Common myeloid progenitor, CD34-positive (primary cell): ENCODE measurements at places on chromosomes 6 and 20.

DNA sequence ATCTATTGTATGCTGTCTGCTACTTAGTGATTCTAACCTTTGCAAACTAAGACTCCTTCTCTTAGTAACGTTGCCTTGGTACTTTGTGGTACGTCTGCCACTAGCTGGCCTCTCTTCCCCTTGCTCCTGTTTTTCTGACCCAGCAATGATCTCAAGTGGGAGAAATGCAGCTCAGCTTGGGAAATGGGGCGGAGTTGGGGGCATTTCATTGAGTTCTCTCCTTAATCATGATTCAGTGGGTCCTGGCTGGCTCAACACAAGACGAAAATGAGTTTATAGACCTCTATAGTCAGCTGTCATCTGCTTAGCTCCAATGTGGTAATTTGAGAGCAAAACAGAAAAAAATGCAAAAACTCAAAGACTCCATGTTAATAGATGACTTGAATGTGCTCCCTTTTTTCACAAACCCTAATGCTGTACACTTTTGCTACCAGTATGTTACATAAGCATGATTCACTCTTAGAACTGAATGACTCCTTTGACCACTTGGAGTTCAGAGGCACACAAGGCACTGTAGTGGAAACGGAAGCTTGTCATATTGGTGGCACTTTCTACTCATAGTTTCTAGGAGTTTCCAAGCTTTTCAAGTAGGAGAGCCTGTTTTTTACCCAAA lies 55.3 kb upstream of the SOX4 start:
- no peak for DNase-seq
- no peak overlapping the region for H3K4me3 ChIP-seq
- no peaks in the 10 kb centered on the region for H3K36me3 ChIP-seq
- no peaks in the 10 kb centered on the region for H3K27me3 ChIP-seq
- H3K27ac ChIP-seq, result no peak overlapping the region
- no peaks in the 10 kb centered on the region for H3K4me1 ChIP-seq

DNA sequence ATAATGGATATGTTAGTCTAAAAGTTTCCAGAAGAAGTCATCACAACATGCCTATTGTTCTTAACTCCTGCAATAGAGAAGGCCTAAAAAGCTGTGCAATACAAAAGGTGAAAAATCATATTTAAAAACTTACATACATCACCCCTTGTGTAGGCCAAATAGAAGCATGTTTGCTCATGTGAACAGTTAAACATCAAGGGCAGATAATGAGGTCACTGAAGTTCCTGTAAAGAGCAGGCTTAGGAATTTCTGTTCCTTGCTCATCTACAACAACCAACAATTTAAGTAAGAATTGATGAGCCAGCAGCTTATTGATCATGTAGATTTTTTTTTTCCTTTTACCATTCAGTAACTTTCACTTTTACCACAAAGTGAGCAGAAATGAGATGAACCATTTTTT lies 7.5 kb upstream of the NUP153 start:
- no peak overlapping the region for H3K4me3 ChIP-seq
- H3K4me1 ChIP-seq, result no peaks in the 10 kb centered on the region
- H3K27me3 ChIP-seq, result no peaks in the 10 kb centered on the region
- no peak for DNase-seq

DNA sequence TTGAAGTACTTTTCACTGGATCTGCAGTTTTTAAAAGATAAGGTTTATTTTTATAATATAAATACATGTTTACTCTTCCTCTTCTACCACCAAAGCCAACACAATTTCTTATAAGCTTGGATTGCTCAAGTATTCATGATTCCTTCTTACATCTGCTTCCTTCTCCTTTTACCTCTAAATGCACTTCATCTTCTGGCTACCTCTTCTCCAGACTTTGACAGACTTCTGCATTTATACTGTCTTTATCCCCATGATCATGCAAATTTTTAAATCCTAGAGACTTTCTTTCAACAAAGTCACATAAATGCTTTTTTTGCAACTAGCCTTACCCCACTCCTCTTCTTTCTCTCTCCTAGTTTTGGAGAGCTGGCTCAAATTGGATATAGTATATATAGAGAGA lies 142.9 kb downstream of the TFAP2B start:
- peak overlapping the region; percentile 44 for H3K27ac ChIP-seq
- H3K27me3 ChIP-seq, result no peaks in the 10 kb centered on the region
- no peaks in the 10 kb centered on the region for H3K36me3 ChIP-seq

GRCh38 chr6:13302751-13303667 lies 25.3 kb downstream of the TBC1D7 start:
- H3K27me3 ChIP-seq, result no peaks in the 10 kb centered on the region
- DNase-seq, result peak; percentile 94
- H3K4me1 ChIP-seq, result peaks cover 34% of the 10 kb centered on the region
- H3K4me3 ChIP-seq, result no peak overlapping the region
- peak overlapping the region; percentile 64 for H3K27ac ChIP-seq
- H3K36me3 ChIP-seq, result peaks cover 52% of the 10 kb centered on the region

- no peak for DNase-seq
- no peak overlapping the region for H3K27ac ChIP-seq
- no peak overlapping the region for H3K4me3 ChIP-seq
- no peaks in the 10 kb centered on the region for H3K27me3 ChIP-seq
- H3K36me3 ChIP-seq, result no peaks in the 10 kb centered on the region
- H3K4me1 ChIP-seq, result peaks cover 4% of the 10 kb centered on the region
Observed at GRCh38 chr6:19322691-19323485, 514.3 kb upstream of the ID4 start.

DNA sequence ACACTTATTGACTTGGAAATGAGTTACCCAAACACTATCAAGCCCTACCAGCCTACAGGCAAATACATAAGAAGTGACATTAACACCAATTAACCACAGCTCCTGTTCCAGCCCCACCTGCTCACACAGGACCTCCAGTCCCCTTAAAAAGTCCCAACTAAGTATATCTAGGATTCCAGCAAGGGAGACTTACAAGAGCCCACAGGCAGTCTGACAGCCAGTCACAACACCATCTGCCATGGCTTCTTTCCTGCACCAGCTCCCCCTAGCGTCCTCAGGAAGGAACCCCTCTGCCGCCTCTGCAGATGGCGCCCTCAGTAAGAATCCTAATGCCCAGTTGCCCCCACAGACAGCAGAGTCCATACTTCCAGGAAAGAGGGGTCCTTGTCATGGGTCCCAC lies 122.1 kb downstream of the HIVEP2 start:
- no peak overlapping the region for H3K27ac ChIP-seq
- H3K36me3 ChIP-seq, result no peaks in the 10 kb centered on the region
- no peak overlapping the region for H3K4me3 ChIP-seq
- no peaks in the 10 kb centered on the region for H3K27me3 ChIP-seq
- DNase-seq, result peak; percentile 47
- H3K4me1 ChIP-seq, result peaks cover 17% of the 10 kb centered on the region

DNA sequence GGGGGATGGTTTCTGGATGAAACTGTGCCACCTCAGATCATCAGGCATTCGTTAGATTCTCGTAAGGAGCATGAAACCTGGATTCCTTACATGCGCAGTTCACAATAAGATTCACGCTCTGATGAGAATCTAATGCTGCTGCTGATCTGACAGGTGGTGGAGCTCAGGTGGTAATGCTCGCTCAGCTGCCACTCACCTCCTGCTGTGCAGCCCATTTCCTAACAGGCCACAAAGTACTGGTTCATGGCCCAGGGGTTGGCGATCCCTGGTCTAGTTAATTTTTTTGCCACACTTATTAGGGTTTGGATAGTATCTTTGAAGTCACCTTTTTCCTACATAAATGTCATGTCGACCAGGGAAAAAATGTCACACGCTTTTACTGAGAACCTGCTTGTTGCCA lies 96.8 kb upstream of the MLIP start:
- no peaks in the 10 kb centered on the region for H3K4me1 ChIP-seq
- no peaks in the 10 kb centered on the region for H3K36me3 ChIP-seq
- no peak overlapping the region for H3K4me3 ChIP-seq
- no peak for DNase-seq
- no peaks in the 10 kb centered on the region for H3K27me3 ChIP-seq
- H3K27ac ChIP-seq, result no peak overlapping the region

- H3K4me1 ChIP-seq, result no peaks in the 10 kb centered on the region
- no peaks in the 10 kb centered on the region for H3K27me3 ChIP-seq
- H3K36me3 ChIP-seq, result no peaks in the 10 kb centered on the region
- no peak overlapping the region for H3K27ac ChIP-seq
- H3K4me3 ChIP-seq, result no peak overlapping the region
- DNase-seq, result no peak
Observed at GRCh38 chr20:54661265-54661664, 185.9 kb downstream of the DOK5 start.

GRCh38 chr6:62162858-62163257 lies 123.2 kb downstream of the KHDRBS2 start:
- H3K4me3 ChIP-seq, result no peak overlapping the region
- no peak for DNase-seq
- no peaks in the 10 kb centered on the region for H3K27me3 ChIP-seq
- H3K27ac ChIP-seq, result no peak overlapping the region
- no peaks in the 10 kb centered on the region for H3K4me1 ChIP-seq

GRCh38 chr6:30981942-30982772 lies 1.4 kb upstream of the MUC21 start:
- no peak for DNase-seq
- H3K36me3 ChIP-seq, result no peaks in the 10 kb centered on the region
- no peak overlapping the region for H3K27ac ChIP-seq
- H3K4me3 ChIP-seq, result no peak overlapping the region
- peaks cover 24% of the 10 kb centered on the region for H3K27me3 ChIP-seq
- no peaks in the 10 kb centered on the region for H3K4me1 ChIP-seq

- DNase-seq, result no peak
- peak overlapping the region; percentile 21 for H3K4me3 ChIP-seq
- peak overlapping the region; percentile 43 for H3K27ac ChIP-seq
- H3K27me3 ChIP-seq, result no peaks in the 10 kb centered on the region
- H3K36me3 ChIP-seq, result no peaks in the 10 kb centered on the region
Observed at GRCh38 chr6:16840291-16840690, 79.0 kb upstream of the ATXN1 start.
